ENCODE measurements at places on chromosomes 12 and 14.

DNA sequence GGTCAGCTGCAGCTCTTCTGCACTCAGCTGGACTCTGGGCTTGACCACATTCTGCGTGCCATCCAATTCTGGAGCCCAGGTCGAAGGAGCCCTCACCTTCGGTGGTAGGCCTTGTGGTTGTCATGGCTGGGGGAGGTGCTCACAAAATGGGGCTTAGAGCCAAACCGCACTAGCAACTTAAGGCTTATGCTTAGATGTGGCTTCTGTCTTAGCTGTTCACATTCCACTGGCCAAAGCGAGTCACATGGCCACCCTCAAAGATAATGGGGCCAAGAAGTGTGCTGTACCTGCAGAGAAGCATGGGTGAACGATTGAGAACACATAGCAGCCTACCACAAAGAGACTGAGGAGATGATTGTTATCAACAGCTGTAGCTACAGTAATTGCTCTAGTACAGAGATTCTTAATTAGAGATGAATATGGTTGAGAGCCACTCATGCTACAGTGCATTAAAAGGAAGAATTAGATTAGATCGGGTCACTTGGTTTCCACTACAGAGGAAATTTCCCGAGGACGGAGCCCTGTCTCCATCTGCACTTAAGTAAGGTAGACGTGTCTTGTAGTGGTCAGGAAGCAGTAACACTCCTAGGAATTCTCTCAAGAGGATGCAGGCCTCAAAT lies 334.6 kb upstream of the FKBP4 start:
- no peak for DNase-seq

DNA sequence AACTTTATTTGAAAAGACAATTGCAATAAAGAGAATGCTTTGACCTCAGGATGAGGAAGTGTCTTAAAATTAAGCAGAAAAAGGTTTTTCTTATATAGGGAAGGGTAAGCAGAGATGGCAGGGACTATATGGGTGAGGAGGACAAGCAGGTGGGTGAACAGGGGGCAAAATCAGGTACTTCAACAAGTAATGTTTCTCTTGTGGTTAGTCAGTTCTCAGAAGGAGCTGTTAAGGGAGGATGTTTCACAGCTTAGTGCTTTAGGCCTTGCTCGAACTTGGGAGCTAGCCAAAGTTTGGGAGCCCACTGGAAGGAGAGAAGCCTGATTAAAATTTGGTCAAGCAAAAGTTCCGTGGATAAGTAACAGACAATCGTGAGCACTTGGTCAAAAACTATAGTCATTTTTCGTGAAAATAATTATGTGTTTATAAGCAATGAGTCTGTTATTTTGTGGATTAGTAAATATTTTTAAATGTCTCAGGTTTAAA lies 364.2 kb upstream of the TMPO start:
- DNase-seq: no peak

- DNase-seq: no peak
Measured at GRCh38 chr12:131527092-131527491, 183.8 kb upstream of the SFSWAP start.

DNA sequence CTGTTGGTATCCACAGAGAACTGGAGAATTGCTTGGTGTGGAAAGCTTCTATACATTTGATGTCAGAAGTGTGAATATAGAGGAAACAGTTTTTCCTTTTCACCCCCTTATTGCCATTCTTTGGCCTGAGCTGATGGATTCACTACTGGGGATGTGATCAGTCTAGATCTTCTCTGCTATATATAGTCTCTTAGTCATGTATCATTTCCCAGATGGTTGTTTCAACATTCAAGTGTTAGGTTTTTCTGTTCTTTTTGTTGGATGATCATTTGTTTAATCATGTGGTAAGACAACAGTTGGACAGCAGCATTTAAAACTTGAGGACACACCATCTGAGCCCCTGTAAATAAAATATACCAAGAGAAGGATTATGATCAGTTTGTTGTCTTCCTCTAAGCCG lies 29.6 kb downstream of the TMX1 start:
- no peak for DNase-seq

DNA sequence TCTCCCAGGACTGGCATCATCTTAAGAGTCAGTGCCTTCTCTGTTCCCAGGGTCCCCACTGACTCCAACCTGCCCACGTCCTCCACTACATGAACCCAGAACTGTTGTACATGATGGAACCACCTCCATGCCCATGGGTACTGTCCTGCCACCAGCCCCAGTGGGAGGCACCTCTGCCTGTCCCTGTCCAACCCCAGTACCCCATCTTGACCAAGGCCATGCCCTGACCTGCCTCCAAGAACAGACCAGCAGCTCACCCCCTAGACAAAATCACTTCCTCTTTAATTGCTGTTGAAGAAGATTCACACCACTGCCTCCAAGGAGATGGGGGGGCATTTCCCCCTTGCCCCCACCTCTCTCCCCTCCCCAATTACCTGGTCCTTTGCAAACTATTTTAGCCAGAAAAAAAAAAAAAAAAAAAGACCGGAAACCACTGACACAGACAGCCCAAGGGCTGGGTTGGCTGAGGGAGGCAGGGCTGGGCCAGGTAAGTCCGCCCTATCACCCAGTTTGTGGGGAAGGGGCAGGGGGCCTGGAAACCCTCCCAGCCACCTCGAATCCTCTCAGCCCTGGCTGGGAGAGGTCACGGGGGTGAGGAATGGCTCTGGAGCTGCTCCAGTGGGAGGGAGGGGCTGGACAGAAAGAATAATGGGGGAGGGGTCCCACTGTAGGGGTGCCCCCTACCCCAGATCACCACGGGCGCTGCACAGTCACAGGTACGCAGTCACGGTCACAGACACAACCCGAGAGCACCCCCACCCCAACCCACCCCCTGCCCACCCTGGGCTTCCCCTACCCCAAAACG lies 13.4 kb downstream of the AGAP2 start:
- no peak for DNase-seq

Data from H54 (cell line).